ENCODE measurements at places on chromosomes 1 and 21. TPM values are rescaled to one million over a fixed set of nuclear protein-coding genes. Genes with fewer than 3 reads are reported as not detected.

GRCh38 chr1:23389837-23390321 lies 20.2 kb upstream of the ZNF436 start:
- no peak for DNase-seq

The CD101 gene
- 2.3 TPM for total RNA-seq

The LRRC39 gene
- total RNA-seq: 1.00 TPM

The HSD3B1 gene
- total RNA-seq: not detected

GRCh38 chr1:21774835-21775549 lies 8.0 kb downstream of the USP48 start:
- DNase-seq: no peak

Data from natural killer cell treated with Interleukin-12 subunit alpha and Interleukin-12 subunit beta and Interleukin-15 and Interleukin-18, amount 100 ng/mL, for 72 hours (primary cell).